ENCODE measurements at places on chromosomes 4 and X.

- no peak for DNase-seq
Observed at GRCh38 chr4:153939570-153939969, 150.7 kb upstream of the SFRP2 start.

GRCh38 chrX:17590892-17591740, 146.2 kb upstream of the SCML1 start:
- DNase-seq = peak; percentile 46

DNA sequence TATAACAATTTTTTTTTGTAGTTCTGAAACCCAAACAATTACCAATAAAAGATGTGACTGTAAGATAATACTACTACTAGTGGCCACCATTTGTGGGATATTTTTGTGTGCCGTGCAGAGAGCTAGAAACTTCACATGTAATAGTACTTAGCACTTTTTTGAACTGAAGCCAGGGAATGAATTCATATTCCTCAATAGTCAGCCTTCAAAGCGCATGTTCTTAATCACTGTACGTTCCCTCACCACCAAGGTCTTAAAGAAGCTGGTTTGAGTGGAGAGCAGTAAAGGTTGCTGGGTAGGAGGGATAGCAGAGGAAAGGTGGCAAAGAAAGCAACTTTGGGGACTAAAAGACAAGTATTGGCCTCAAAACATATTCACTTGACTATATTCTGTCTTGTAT, 9.6 kb upstream of the RUFY3 start:
- no peak for DNase-seq

- no peak for DNase-seq
Observed at GRCh38 chr4:22356987-22357596, 158.8 kb downstream of the ADGRA3 start.

DNA sequence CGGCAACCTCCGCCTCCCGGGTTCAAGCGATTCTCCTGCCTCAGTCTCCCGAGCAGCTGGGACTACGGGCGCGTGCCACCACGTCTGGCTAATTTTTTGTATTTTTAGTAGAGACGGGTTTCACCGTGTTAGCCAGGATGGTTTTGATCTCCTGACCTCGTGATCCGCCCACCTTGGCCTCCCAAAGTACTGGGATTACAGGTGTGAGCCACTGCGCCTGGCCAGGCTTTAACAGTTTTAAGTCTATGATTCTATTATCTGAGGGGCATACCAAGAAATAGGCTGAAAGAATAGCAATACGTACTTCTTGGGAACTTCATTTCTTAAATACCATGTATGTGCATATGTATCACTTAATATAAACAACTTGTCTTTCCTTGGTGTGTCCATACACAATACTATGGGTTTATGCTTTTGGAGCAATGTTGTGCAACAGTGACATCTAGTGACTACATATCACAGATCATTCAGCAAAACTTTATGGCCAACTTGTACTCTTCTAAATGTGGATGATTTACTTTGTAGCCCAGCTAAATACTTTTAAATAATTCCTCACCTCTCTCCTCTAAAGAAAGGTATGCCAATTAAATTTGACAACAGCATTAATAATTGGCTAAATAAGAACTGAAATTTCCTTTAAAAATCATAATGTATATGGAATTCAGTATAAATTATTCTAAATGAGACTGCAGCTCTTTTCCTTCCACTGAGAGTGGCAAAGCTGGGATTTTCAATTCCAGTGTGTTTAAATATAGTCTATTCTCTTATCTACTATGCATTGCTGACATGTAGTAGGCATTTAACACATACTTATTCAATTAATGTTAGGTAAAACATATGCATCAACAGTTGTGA, 10.4 kb downstream of the SLC9B1 start:
- peak; percentile 52 for DNase-seq

DNA sequence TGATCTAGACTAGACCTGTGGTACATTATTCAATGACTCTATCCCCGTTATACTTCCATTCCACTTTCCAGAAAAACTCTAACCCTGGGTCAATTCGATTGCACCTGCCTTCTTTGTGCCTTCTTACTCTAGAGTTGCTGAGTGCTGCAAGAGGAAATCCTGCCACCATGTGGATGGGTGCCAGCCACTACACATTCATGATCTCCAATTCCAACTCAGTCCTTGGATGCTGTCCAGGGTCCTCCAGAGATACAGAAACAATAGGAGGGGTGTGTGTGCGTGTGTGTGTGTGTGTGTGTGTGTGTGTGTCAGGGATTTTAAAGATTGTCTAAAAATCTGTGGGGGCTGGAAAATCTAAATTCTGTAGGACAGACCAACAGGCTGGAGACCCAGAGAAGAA, 42.9 kb upstream of the INTS6L start:
- DNase-seq = peak; percentile 37

DNA sequence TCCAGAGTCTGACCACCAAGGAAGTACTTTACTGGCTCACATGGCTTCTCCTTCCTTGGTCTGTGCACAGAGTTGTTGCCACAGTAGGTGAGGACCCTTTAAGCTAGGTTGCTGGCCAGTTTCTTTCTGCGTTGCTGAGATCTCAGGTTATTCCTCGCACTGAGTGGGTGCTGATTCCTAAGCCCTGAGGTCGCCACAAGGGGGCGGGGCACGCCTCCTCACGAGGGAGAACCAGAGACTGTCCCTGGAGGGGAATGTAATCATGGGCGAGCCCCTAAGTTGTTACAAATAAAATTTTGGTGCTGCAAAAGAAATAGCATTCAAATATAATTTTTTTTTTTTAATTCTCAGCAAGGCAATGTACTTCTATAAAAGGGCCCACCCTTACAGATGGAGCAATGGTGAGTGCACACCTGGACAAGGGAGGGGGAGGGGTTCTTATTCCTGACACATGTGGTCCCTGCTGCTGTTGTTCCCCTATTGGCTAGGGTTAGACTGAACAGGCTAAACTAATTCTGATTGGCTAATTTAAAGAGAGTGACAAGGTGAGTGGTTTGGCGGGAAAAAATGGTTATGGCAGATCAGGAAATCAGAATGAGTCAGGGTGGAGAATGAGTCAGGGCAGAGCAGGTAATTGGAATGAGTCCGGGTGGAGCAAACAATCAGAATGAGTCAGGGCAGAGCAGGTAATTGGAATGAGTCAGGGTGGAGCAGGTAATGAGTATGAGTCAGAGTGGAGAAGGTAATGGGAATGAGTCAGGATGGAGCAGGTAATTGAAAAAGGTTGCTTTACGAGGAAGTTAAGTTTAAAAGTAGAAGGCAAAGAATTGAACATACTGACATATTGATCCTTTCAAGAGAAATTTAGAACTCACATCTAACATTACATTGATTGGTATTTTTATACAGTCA, 107.5 kb downstream of the VSIG4 start:
- peak; percentile 33 for DNase-seq

DNA sequence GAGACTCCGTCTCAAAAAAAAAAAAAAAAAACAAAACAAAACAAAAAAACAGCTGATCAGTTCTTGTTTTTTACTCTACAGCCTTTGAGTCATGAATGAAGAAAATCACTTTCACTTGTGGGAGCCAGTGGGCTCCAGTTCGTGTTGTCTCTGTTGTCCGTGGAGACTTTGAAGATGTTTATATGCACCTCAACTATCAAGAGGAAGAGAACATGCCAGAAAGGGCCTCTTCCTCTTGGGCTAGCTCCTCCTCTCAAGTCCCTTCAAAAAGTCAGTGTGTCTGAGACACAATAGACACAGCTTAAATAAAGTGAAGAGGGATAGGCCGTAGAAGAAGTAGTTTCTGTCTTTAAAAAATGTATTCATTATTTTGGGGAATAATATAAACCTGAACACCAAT, 182.7 kb downstream of the KDR start:
- no peak for DNase-seq

GRCh38 chr4:185068837-185069236, 50.5 kb downstream of the HELT start:
- DNase-seq = no peak

- DNase-seq = no peak
Observed at GRCh38 chr4:138790706-138791340, 224.8 kb upstream of the NOCT start.

- no peak for DNase-seq
Observed at GRCh38 chrX:13805241-13805640, 11.7 kb downstream of the GPM6B start.

DNA sequence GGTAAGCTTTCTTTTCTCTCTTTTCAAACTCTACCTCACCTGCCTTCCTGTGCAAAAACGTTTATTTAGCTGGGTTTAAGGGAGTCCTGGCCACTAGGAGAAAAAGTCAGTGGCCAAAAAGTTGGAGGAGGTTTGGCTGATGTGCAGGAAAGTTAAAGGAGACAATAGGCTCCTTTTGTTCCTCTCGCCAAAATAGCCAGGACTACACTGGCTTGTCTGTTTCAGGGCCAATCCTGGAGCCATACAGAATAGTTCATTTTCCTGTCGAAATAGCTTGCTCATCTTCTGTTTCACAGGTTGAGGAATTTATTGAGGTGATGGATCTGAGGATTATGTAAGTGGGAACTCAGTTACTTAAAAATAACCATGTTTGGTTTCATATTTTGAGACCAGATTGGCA, 423 bp downstream of the HEPH start:
- no peak for DNase-seq

DNA sequence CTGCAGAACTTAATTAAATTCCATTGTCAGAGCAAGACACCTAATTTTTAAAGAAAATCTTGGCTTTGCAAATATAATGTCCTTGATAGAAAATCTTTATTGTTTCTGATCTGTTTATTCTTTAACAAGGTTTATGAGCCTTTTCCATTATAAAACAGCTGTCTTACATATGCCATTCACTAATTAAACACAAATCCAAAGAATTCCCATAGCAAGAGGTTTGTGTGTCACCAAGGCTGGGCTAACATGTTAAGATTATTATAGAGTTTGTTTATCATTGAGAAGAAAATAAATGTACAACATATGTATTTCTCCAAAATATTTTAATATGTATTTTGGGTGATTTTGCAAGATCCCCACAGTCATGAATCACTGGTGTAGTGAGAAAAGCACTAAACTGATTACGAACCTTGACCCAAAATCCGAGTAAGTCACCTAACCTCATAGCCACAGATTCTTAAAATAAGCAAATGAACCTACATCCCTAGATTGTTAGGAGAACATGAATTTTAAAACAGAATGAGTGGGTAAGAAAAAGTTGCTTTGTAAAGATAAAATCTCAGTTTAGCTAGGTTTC, 694.8 kb upstream of the INTU start:
- DNase-seq = no peak

- no peak for DNase-seq
Observed at GRCh38 chrX:107451731-107452130, 2.3 kb downstream of the FRMPD3 start.

GRCh38 chrX:135740681-135741149, 27.3 kb downstream of the CT45A1 start:
- DNase-seq = peak; percentile 4

DNA sequence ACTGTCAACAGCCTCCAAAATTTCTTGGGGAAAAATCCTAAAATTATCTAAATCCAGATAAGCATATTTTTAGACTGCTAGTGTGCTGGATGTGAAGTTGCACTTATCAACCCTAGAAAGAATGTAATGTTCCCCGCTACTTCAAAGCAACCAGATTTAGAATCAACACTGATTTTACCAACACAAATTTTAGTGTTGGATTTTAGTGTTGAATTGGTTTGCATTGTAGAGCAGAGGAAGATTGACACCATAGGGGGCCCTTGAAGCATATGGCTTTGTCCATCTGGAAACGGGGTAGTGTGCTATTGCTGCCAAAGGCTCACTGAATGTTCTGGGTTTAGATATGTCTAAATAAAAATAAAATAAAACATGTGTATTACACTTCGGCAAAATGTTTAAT, 126.3 kb upstream of the EMCN start:
- DNase-seq = no peak

- no peak for DNase-seq
Observed at GRCh38 chr4:45385306-45385705, 659.0 kb upstream of the GNPDA2 start.

- DNase-seq = peak; percentile 1
Observed at GRCh38 chrX:85004255-85004654, 578 bp downstream of the APOOL start.

DNA sequence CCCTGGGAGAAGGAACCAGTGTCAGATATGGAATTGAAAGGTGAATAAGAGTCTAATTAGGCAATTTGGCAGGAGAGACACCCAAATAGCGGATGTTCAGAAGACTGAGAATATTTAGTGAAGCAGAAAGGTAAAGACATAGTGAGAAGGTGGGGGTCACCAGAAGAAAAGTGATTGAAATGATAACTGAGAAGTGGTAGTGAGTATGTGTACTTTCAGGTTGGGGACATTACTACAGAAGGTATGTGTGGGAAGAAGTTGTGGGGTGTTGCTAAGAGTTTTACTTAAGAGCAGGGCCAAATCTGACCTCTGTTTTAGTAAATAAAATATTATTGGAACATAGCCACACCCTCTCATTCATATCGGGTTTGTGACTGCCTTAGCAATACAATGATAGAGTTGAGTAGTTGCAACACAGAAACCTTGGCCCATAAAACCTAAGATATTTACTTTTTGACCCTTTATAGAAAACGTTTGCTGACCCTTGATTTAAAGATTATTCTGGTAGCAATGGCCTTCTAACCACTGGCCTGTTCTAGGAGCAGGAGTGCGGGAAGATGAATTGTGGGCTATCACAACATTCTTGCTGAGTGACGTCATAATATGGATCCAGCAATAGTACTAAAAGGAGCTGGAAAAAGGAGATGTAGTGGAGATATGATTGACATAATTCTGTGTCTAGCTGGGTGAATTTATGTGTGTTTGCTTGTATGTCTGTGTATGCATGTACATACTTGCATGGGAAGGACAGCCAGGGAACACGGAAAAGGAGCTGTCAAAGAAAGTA, 115.3 kb downstream of the HS3ST1 start:
- DNase-seq = no peak

GRCh38 chr4:140078366-140078765, 75.6 kb downstream of the MAML3 start:
- no peak for DNase-seq

GRCh38 chr4:113849771-113850170, 88.2 kb upstream of the CAMK2D start:
- DNase-seq = no peak

- DNase-seq = no peak
Observed at GRCh38 chr4:169068423-169068822, 58.4 kb upstream of the CBR4 start.

- DNase-seq = no peak
Observed at GRCh38 chrX:9462456-9462855, 2.4 kb upstream of the TBL1X start.

DNA sequence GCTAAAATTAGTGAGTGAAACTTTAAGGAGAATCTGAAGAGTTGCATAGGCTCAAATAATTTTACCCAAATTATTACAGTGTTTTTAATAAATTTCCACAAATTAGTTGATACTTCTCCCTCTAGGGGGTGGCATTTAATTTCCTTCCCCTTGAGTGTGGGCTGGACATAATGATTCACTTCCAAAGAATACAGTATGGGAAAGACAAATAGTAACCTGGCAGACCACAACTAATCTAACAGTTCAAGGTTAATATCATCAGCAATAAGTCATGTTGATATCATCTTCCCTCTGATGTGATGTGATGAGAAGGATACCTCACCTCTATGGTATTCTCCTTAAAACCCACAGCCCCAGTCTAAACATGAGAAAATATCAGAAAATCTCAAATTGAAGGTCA, 15.5 kb downstream of the PFKFB1 start:
- DNase-seq = peak; percentile 38

DNA sequence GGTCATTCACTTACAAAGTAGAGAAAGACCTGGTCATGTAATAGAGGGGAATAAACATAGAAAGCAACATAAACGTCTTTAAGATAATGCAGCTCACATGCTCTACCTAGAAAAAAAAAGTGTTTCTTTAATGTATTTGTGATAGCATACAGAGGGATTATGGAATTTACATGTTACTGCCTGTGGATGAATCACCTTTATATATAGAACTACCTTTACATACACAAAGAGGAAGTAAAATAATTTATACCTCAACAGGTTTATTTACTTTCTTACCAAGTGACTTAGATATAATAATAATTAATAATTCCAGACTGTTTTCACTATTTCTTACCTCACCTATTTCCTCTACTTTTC, 81.5 kb downstream of the PPP3CA start:
- peak; percentile 34 for DNase-seq

Measured in RWPE1 (cell line).